Fibroblast of mammary gland (primary cell): ENCODE measurements at places on chromosomes 5 and 9.

- peak; percentile 8 for DNase-seq
Measured at GRCh38 chr5:66769839-66770617, 173.8 kb downstream of the MAST4 start.

DNA sequence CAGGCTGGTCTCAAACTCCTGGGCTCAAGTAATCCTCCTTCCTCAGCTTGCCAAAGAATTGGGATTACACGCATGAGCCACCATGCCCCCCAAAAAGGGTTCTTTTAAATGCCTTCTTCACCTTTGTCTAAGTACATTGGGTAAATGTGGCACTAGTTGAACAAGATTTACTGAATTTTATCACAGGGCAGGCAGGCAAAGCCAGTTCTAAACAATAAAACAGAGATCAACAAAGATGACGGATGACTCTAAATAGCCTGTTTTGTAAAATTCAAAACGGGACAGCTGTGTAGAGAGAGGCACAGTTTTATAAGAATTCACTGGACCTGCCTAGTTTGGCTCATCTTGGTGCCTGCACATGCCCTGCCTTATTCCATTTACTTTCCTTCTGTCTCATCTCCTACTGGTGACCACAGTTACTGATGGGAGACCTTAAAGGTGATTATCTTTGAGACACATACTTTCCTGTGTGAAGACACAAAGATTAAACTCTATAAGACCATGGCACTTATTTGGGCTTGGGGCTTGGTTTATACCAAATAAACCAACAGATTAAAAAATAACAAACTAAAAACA, 149.6 kb upstream of the DMRT1 start:
- DNase-seq: no peak

DNA sequence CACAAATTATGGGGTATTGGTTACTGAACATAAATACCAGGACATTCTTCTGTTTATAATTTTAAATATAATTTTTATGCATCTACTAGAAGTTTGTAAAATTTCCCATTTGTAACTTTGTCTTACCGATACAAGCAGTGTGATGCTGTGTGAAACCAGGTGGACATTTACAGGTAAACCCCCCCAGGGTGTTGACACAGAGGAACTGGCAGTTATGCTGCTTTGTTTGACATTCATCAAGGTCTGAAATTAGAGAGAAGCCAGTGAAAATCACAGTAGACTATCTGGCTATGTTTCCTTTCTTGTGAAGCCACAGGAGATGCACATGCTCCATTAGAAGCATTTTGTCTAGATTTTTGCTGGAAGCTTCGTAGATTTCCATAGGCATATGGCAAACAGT, 190.9 kb downstream of the SLC12A2 start:
- DNase-seq: no peak

DNA sequence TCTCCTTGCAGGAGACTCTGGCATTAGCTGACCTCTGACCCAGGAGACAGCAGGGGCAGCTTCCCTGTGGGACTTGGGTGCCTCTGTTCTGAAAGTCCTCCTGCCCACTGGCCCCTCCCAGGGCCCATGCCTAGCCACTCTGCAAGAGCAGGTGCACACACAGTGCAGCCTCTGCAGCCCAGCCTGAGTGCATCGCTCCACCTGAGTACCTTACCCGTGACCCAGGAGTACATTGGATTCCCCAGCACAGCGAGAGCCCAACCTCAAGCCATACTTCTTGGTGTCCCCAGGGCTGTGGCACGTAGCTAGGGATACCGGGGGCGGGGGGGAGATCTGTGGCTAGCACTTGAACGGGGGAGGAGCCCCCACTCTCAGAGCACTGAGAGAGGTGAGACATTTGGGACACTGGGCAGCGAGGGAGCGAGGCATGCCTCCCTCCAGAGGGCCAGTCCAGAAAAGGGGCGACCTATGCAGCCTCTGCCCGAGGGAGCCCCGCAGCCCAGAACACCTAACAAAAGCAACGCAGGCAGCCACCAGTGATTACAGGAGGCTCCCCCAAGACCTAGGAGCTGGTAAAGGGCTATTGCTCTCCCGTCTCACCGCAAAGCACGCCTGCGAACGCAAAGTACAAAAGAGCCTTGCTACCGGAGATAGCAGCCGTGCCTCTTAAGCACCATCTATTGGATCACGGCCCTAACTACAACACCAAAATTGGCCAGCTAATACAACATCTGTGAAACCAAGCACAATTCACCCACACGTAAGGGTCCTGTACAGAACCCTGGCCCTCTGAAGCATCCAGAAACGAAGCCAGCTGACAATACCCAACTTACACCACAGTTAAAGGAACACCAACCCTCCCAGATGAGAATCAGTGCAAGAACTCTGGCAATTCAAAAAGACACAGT, 826 bp upstream of the PRDM9 start:
- peak; percentile 39 for DNase-seq

DNA sequence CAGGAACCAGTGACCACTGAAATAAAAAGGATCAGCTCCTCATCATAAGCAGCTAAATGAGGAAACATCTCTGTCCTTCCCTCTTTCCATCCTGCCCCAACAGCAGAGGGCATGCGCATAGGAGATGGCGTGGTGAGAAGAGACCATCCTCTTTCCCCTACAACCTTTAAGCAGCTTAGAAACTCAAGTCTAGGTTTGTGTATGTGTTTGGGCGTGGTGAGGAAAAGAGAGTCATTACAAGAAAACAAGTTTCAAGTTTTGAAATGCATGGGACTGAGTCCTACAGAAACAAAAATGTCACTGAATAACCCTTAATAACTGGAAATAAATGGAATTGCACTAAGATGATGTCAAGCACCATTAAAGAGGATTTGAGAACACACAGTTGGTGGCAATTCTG, 96.4 kb upstream of the IL12B start:
- DNase-seq: no peak

DNA sequence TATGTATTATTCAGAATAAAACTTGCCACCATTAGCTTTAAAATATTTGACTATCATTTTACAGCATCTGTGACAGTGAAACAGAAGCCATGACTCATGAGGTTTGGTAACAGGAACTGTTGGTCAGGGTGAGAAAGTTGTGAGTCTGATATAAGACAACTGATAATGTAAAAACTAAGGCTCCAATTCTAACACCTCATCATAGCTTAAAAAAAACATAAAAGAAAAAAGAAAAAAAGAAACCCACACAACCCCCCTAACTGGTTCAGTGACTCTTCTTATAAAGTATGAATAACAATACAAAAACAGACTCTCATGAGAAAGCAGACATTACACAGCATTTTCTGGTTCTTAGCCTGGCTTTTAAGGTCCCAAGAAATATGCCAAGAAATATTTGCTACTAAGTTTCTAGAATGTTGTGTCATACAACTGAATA, 85.8 kb downstream of the MRPS27 start:
- peak; percentile 67 for DNase-seq

DNA sequence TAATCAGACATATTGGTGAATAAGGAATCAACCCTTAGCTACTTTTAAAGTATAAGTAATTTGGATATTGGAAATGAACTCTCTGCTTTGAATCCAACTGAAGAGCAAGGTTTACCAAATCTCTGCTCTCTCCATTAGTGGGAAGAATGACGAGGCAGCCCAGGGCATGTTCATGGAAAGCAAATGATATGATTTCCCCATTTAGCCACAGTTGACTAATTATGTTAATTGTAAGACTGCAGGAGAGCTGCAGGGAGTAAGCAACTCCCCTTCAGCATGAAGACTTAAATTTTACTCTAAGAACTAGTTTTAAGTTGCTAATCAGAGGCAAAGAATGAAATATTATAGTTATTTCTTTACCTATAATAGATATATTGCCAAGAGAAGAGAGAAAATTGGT, 194.3 kb upstream of the CD180 start:
- DNase-seq: no peak

DNA sequence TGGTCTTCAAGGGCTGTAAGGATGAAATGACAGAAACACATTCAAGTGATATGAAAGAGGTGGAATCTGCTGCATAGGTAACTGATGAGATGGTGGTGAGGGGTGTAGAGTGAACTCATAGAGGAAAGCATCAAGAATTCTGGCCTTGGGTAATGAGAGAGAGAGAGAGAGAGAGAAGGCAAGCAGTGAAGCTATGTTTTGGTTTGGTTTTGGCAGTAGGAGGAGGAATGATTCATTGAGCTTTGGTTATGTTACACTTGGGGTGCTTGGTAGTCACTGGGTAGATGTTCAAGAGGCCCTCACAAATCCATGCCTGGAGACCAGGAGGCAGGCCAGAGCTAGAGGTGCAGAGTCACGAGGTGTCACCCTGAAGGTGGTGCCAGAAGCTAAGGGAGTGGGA, 89.5 kb downstream of the EGFLAM start:
- DNase-seq: peak; percentile 13

- no peak for DNase-seq
Measured at GRCh38 chr5:173793648-173794548, 94.3 kb upstream of the CPEB4 start.

GRCh38 chr5:113675166-113675565, 161.7 kb downstream of the YTHDC2 start:
- no peak for DNase-seq

DNA sequence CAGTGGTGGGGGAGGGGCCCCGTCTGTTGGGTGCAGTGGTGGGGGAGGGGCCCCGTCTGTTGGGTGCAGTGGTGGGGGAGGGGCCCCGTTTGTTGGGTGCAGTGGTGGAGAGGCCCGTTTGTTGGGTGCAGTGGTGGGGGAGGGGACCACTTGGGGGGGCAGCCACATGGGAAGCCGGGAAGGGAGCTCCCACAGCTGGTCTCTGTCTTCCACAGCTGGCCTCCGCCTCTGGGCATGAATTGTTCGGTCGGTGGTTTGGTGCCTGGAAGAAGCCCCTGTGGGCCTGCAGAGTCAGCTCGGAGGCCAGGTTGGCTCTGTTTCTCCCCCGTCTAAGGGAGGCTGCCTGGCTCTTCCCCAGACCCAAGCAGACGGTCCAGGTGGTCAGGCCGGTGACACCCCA, 69.3 kb downstream of the COL5A1 start:
- DNase-seq: no peak

DNA sequence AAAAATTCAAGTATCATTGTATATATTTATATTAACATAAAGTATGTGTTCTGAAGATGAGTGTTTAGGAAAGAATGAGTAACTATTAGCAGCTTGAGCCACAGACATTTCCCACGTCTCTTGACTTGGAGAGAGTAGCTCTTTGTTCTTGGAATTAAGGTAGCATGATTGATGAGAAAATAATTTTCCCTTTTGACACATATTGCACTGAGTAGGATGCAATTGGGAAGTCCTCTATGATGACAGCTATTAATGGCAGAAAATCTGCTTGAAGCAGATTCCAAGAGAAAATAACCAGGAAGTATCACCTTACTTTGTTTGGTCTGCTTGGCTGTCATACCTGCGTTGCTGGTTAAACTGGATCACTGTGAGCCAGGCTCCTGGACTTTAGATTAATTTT, 204.8 kb downstream of the TLE4 start:
- DNase-seq: no peak

GRCh38 chr9:132595319-132595718, 12.9 kb downstream of the BARHL1 start:
- DNase-seq: no peak

- DNase-seq: no peak
Measured at GRCh38 chr9:87698069-87698809, 27.7 kb upstream of the CTSL start.

GRCh38 chr5:71932655-71933338, 174.5 kb upstream of the MAP1B start:
- peak; percentile 65 for DNase-seq

DNA sequence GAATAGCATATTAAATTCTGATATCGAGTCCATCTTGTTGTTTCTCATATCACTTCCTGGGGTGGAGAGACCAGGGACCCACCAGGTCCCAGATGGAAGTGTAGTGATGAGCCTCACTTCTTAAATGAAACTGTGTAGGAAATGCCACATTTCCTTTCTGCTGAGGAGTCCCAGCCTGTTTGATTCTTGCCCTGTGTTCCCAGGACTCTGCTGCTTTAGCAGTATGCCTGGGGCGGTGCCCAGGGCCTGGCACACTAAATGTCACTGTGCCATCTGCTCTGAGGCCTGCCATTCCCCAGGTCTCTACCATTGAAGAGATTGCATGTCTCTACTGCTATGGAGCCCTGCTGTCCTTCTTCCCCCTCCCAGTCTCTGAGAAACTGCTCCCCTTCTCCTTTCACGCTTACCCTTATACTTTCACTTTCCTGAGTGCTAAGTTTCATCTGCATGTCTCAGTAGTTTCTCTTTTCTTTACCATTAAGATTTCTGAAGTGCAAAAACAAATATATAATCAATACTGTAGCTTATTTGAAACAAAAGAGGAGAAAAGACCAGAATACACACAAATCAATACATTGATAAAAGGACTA, 260.4 kb downstream of the GABRB2 start:
- no peak for DNase-seq

GRCh38 chr9:73531658-73532057, 380.0 kb downstream of the ANXA1 start:
- no peak for DNase-seq

- no peak for DNase-seq
Measured at GRCh38 chr9:38284039-38284575, 108.4 kb upstream of the ALDH1B1 start.

GRCh38 chr5:74948031-74948546, 81.9 kb upstream of the FAM169A start:
- DNase-seq: peak; percentile 12

- DNase-seq: peak; percentile 23
Measured at GRCh38 chr5:69341520-69342161, 9.0 kb upstream of the CCDC125 start.

- DNase-seq: no peak
Measured at GRCh38 chr5:401146-402034, 41.6 kb upstream of the EXOC3 start.

- no peak for DNase-seq
Measured at GRCh38 chr9:134332266-134332665, 6.0 kb downstream of the RXRA start.

DNA sequence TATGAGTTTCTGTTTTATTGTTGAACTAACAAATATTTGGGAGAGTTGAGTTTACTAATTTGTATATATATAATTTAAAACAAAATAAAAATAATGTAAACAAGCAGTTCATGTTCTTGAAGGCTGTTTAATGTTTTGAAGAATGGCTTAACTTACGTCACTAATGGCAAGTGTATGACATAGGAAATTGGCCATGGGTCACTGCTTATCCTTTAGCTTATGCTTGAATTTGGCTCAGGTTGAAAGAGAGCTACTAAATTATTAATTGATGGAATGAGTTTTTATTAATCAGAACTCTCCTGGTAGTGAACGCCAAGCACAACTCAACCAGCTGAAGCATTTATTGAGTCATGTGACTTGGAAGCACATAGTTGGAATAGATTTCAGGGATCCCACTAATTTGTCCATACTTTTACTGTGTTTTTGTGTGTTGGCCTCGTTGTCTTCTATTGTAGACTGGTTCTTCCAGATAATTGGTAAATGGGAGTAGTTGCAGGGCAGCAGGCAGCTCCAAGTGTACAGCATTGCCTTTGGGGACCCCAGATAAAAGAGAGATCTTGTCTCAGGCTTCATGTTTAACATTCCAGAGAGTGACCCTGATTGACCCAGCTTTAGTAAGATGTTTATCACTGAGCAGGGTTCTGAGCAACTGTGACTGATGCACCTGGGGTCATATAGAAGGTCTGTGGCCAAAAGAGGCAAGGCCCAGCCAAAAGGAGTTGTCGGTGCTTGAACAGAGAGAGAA, 13.5 kb downstream of the C5orf58 start:
- DNase-seq: no peak

- peak; percentile 19 for DNase-seq
Measured at GRCh38 chr5:59693492-59694309, 199.8 kb downstream of the PDE4D start.

- DNase-seq: no peak
Measured at GRCh38 chr5:149794487-149794971, 64.4 kb downstream of the PPARGC1B start.
